ENCODE measurements at places on chromosomes 2 and 18.

GRCh38 chr18:54717673-54718407, 110.4 kb upstream of the RAB27B start:
- no peak for DNase-seq

DNA sequence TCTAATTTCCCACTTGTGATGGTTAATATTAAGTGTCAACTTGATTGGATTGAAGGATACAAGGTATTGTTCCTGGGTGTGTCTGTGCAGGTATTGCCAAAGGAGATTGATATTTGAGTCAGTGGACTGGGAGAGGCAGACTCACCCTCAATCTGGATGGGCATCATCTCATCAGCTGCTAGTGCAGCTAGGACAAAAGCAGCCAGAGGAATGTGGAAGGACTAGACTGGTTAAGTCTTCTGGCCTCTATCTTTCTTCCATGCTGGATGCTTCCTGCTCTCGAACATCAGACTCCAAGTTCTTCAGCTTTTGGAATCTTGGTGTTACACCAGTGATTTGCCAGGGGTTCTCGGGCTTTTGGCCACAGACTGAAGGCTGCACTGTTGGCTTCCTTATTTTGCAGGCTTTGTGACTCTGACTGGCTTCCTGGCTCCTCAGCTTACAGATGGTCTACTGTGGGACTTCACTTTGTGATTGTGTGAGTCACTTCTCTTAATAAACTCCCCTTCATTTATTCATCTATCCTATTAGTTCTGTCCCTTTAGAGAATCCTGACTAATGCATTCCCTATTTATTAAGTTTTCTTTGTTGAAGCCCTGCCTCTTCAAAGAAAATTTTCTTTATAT, 1087.5 kb upstream of the NXPH2 start:
- no peak for DNase-seq

DNA sequence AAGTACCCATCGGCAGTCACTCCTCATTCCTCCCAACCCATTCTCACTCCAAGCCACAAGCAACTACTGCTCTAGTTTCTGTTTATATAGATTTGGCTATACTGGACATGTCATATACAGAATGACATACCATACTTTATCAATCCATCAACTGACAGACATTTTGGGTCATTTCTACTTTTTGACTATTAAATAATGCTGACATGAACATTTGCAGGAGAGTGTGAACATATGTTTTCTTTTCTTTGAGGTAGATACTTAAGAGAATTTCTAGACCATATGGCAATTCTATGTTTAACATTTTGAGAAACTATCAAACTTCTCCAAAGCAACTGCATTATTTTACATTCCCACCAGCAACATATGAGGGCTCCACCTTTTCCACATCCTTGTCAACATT, 32.6 kb downstream of the NMUR1 start:
- DNase-seq = no peak

DNA sequence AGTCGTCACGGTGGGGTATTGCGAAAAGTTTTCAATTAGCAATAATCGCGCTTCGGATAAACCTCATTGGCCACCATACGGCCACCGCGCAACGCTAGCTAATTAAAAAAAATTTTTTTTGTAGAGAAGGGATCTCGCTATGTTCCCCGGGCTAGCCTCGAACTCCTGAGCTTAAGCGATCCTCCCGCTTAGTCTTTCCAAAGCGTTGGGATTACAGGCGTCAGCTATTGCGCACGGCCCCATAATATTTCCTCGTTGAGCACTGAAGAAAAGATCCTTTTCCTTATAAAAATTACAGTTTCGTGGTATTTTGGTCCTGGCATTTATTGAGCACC, 759 bp upstream of the ACTR1B start:
- no peak for DNase-seq
